ENCODE measurements at places on chromosomes 16 and 17.

GRCh38 chr17:35051183-35051578, 12.3 kb downstream of the RFFL start:
- no peak for DNase-seq

DNA sequence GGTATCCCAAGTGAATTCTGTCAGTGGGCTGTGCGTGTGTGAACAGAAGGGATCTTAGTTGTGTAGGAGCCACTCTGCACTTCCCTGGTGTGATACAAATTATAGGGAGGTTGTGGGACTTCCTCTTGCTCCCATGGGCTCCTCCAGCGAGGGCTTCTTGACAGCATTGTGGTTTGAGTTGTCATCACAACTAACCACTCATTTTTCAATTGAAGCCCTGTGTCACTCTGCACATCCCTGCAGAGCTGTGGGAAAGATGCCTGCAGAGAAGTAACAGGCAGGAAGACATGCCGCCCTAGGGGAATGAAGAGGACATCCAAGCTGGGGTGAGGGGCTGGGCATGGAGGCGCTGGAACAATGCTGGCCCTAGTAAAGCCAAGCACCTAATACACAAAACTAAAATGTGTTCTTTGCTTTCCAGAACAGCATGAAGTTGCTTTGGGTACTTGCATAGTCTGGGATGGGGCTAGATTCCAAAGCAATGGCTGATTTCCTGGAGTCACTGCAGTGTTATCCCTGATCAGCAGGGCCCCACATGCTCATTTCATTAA, 692.5 kb downstream of the TOX3 start:
- no peak for DNase-seq

DNA sequence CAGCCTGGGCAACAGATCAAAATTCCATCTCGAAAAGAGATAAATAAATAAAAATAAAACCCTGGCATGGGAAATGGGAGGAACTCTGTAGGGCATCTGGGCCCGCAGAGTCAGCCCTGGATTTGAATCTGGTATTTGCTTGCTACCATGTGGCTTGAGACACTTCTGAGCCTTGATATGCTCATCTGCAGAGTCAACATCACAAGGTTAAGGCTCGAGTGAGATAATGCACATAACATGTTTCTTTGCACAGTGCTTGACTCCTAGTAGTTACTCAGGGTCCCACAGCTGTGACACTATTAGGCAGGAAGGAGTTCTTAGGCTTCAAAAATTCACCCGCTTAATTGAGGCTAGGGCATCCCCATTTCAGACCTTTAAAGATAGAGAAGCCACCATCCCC, 21.3 kb downstream of the CDK5RAP3 start:
- DNase-seq: no peak

DNA sequence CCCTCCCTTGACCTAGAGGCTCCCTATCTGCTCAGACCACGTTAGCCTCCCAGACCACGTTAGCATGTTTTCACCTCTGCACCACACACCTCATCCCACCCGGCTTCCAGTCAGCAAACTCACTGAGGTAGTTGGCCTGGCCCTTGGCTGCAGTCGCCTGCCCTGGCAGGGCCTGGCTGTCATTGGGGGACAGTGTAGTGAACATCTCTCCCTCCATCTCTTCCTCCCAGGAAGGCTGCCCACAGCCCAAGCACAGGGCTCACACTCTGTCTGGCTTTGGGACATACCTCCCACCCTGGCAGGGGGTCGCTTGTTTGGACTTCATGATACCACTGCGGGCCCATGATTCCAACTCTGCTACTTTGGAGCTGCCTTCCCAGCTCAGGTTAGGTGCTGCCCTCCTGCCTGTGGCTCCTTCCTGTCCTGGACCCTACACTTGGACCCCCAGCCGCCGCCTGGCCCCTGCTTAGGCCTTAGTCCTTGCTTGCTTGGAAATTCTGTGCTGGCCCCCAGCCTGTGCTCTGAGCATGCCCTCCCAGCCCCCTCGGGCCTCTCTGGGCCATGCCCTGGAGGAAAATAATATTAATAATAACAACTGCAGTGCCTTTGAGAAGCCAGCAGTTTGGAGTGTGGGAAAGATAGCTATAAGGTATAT, 167.7 kb downstream of the COPRS start:
- no peak for DNase-seq

- no peak for DNase-seq
These were observed 18.7 kb downstream of the PTRH2 start for GRCh38 chr17:59688496-59688895.

- DNase-seq: no peak
These were observed 123.9 kb downstream of the KCNJ12 start for GRCh38 chr17:21500064-21500463.

DNA sequence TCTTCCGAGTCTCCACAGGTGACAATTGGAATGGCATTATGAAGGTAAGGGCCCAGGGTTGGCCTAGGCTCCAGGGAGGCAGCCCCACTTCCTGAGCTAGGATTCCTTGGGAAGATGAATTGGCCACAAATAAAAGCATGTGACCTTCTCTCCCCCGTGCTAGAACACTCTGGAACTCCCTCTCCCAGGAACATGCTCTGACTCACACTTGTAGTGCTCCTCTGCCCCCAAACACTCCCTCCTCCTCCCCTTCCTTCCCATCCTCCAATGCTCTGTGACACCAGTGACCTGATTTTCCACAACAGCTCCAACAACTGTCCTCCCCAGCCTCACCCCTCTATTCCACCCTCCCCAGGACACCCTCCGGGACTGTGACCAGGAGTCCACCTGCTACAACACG, 16.4 kb upstream of the ABCC3 start:
- DNase-seq: no peak
